IMR-90 (cell line): ENCODE measurements at places on chromosomes 1 and 21. TPM values are rescaled to one million over a fixed set of nuclear protein-coding genes. Genes with fewer than 3 reads are reported as not detected.

Gene SLC45A1
- total RNA-seq = 0.72 and 0.83 TPM in 2 replicates

DNA sequence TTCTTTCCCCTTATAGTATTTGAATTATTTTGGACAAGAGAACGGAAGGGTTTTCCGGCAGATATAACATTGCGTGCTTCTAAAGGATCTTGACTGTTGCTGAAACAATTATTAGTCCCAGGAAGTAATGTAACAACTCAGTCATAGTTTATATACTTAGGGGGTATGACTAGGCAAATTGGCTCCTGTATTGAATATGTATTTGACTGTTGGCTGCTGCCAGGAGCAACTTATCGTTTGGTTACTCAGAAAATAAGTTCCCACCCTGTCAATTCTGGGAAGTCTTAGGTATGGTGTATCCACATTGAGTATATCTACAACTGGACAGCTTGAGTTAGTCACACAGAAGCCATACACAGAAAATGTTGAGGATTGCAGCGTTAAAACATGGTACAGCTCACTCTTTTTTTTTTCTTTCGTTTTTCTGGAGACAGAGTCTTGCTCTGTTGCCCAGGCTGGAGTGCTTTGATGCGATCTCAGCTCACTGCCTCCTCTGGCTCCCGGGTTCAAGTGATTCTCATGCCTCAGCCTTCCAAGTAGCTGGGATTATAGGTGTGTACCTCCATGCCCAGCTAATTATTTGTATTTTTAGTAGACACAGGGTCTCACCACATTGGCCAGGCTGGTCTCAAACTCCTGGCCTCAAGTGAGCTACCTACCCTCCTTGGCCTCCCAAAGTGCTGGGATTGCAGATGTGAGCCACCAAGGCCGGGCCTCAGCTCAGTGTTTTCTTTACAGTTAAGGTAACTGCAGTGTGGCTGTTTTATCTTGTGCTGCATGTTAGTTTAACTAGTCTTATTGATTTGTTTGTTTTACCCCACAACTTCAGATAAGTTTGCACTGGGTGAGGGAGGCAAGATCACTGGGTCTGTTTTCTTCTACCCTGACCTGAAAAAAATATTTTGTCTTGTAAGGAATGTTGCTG lies 10.2 kb downstream of the SMAP2 start:
- peak; percentile 93 for DNase-seq

DNA sequence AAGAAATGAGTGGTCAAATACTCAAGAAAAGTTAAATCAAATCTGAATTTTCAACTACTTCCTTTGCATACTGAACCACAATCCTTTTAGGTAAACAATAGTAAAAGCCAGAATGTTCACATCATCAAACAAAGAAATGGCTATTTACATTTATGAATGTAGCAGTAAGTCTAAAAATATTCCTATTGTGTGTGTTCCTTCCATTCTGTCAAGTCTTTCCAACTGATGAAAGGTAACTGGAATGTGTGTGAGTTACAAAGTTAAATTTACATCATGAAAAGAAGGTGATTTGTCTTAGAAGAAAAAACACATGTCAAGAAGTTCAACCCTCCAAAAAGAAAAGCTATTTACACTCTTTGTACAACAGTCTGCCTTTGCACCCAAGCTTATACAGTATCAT lies 203.1 kb downstream of the SIPA1L2 start:
- DNase-seq = peak; percentile 83

DNA sequence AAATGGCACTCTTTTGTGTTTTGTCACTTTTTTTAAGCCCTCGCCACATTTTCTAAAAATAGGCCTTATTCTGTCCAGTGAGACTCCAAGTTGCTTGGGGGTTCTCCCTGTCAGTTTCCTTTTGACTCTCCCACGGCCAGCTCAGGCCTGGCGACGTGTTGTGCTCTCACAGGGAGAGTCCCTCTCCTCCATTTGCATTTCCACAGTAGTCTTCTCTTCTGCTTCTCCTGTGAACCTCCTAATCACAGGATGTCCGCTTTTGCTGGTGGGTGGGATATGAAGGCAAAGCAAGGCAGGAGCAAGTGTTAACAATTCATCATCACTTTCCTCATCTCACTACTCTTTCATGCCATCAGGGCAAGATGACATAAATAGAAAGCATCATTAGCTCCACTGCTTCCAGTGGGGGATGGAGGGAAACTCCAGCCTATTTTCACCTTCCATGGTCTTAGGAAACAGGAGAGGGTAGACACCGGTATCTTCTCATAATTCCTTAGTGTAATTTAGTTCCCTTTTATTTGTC lies 99.8 kb downstream of the INTS7 start:
- DNase-seq = no peak

Gene DNM3
- 0.36 and 0.83 TPM in 2 replicates for total RNA-seq

DNA sequence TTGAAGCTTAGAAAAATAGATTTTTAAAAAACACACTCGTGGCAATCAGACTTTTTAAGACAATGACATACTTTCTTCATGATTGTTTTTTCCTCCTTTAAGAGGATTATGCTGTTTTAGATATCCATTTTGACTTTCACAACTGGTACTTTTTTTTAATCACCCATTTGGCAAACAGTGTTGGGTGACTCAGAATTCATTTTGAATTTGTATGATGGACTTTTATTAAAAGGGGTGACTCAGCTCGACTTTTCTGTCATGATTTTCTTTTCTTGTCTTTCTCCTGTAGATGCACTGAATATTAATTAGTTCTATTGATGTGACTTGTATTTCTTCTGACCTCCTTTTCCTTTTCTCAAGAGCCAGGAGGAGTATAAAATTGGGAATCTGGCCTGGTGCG lies 44.7 kb downstream of the FMN2 start:
- DNase-seq = peak; percentile 23

DNA sequence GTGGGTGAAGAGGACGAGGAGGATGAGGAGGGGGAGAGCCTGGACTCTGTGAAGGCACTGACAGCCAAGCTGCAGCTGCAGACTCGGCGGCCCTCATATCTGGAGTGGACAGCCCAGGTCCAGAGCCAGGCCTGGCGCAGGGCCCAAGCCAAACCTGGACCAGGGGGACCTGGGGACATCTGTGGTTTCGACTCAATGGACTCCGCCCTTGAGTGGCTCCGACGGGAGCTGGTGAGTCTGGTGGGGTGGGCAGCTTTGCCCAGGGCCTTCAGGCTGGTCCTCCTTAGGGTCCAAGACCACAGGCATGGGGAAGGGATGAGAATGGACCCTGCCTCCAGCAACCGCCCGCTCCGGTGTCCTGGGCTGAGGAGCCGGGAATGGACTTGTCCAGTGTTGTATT lies 430 bp downstream of the FAM167B start:
- no peak for DNase-seq

Gene WNT4
- not detected in 2 replicates for total RNA-seq

Gene SYCP1
- not detected in 2 replicates for total RNA-seq

Gene EPHX1
- 16.9 and 20.3 TPM in 2 replicates for total RNA-seq

Gene WNT3A
- not detected in 2 replicates for total RNA-seq

GRCh38 chr1:71413441-71414175 lies 332.8 kb upstream of the ZRANB2 start:
- DNase-seq = no peak
